ENCODE measurements at places on chromosomes 13 and 19.

DNA sequence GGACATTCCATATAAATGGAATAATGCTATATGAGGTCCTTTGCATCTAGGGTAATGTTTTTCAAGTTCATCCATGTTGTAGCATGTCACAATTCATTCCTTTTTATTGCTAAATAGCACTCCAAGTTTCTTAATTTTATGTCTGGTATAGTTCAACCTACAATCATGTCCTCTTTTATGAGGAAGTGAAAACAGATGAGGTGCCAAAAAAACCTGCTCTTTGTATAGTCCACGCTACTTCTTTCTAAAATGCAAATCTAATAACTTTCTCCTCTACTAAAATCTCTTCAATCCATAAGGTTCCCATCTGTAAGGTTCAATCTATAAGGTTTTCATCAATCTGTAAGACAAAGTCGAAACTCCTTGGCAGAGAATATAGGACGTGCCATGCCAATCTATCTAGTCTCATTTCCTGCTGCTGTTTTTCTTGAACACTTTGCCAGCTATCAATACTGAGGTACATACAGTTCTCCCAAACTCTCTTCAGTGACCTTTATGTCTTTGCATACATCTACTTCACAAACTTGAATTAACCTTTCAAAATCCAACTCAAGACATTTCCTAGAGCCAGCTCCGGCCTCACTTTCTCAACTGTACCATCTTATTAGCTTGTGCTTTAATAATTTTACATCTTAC, 33.7 kb downstream of the INTS6 start:
- DNase-seq, result no peak

DNA sequence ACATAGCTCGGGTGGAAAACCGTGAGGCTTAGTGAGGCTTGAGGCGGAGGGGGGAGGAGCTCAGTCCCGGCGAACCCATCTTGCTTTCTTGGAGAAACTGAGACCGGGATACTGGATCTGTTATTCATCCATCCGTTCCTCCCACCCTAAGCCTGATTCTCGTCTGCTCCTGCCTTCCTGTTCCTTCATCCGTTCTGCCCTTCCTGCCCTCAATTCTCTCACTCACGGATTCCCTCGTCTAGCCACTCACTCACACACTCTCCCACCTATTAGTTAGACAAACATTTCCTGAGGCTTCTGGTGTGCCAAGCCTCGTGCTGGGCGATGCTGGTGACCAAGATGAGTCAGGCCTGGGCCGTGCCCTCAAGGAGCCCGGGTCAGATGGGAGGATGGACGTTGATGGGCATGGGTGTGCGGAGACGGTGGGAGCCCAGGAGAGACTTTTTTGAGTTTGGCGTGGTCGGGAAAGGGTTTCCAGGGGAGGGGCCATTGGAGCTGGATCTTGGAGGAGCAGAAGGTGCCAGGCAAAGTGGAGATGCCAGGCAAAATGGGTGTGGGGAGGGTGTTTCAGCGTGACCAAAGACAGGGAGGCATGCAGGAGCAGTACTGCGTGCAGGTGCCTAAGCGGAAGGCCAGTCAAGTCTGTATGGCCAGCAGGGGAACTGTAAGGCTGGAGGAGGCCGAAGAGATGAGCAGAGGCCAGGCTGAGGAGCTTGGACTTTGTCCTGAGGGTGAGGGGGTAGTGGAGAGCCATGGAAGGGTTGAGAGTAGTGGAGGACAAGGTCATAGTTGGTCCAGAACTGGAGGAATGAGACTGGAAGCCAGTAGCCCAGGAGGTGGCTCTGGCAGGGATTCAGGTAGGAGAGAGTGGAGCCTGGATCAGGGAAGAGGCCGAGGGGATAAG, 7.4 kb upstream of the CNFN start:
- DNase-seq, result no peak

DNA sequence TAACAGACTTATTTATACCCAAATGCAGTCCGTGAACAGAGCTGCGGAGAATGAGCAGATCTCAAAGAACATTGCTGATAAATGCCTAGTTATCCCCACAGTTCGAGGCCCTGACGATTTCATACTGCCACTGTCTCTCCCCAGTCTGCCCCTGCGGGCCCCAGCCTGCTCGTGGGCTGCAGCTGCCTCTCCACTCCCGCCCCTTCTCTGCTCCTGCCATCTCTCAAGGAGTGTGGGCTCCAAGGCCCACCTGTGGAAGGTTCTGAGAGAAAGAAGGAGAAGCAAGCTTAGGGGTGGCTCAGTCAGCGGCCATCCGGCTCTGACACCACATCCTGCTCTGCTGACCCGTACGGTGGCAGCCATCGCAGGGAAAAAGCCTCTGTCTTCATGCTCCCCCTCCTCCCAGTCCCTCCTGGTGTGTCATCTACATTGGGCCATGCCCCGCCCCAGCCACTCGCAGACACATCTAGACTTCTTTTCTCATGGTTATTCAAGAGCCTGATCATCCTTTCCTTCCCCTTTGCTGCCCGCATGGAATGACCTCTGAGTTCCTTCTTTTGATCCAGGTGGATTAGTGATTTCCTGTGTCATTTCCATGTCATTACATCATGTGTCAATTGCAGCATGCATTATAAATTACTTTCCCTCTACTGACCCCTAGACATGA, 52.0 kb downstream of the EPS15L1 start:
- DNase-seq, result no peak

DNA sequence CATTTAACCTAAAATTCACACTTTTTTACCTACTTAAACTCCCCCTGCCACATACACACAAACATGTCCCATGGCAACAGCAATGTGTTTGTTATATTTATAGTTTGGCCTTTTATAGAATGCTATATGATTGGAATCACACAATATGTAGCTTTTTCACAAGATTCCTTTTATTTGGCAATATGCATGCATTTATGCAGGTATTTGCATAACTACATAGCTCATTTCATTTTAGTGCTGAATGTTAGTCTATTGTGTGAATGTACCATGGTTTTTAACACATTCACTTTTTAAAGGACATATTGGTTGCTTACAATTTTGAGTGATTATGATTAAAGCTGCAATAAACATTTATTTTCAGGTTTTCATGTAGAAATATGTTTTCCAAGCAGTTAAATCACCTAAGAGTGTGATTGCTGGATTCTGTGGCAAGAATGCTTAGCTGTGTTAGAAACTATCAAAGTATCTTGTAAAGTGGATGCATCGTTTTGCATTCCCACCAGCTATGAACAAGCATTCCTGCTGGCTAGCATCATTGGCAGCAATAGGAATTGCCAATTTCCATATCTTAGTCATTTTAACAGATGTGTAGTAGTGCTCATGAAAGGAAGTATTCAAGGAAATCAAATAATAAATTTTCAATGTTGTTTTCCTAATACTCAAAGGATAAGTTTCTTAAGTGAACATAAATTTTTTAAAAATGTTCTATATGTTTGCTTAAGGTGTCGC, 557.0 kb downstream of the SLITRK1 start:
- DNase-seq, result no peak

DNA sequence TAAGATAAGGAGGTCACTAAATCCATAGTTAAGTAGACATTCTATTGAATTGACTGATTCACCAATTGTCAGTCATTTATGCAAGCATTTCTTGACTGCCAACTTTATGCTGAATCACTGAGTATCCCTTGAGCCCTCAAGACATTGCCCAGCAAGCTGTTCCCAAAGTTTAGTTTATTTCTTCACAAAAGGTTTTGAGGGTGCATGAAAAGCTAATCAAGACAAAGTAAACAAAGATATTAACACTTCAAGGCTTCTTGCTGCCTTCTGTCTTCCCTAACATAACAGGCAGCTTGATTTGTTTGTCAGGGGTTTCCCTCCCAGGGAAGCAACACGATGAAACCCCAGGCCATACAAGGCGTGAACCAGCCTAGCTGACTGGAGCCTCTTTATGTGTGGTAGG, 374.4 kb downstream of the SPRY2 start:
- DNase-seq, result no peak

GRCh38 chr19:2962018-2962670, 15.2 kb upstream of the TLE6 start:
- DNase-seq, result no peak

DNA sequence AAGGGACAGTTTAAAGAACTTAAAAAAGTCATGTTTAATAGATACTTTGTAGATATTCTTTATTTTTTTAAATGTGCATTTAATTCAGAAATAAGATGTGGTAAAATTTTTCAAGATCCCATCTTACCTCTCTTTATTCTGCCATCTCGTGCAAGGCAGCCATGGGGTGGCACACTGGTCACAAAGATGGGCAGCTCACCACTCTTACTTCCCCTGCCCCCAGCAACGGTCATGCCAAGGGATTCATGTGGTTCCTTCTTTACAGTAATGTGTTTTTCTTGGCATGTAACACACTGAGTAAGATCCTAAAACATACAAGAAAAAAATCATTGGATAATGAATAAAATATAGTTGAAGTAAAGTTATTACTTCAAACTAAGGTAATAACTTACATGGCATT, 64.2 kb downstream of the LNX2 start:
- DNase-seq, result no peak

DNA sequence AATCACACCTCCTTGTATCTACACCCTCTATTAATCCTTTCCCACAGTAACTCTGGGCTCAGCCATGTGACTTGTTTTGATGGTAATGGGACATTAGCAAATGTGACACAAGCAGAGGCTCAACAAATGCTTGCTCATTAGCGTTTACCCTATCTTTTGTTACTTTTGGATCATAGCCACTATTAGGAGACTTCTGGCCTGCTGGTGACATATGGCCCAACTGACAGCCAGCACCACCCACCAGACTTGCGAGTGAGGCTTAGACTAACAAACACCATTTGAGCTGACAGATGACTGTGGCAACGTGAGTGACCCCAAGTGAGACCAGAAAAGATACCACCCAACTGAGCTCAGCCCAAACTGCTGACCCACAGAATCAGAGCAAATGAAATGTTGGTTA, 154.1 kb downstream of the OLFM4 start:
- no peak for DNase-seq

DNA sequence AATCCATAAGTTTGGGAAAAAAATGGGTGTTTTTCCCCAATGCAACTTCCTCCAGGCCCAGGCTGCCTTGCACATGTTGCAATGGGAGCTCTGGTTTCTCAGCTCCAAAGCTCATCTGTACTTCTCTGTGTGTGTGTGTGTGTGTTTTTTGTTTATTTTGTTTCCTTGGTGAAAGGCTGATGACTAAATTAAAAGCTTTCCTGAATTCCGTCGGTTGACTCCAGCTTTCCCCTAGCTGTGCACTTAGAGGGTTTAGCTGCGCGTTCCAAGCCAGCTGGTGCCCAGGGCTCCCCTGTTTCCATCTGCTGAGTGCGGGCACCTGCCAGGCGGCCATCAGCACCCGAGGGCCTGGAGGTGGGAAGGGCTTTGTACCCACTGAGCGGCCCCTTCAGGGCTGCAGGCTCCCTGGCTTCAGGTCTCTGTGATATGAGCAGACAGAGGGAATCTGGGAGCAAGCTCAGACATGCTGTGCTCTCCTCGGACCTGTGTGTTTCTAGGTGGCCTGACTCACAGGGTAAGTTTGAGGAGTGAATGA, 129.1 kb upstream of the SOX1 start:
- DNase-seq, result no peak

GRCh38 chr19:1252821-1253513, 4.6 kb downstream of the MIDN start:
- peak; percentile 64 for DNase-seq

- no peak for DNase-seq
Observed at GRCh38 chr13:60623151-60623550, 226.1 kb downstream of the TDRD3 start.
